ENCODE measurements at places on chromosomes 1 and 21.

GRCh38 chr21:46559291-46559983 is 45.4 kb downstream of the S100B start:
- peak; percentile 43 for DNase-seq

GRCh38 chr1:223201967-223202366 is 58.9 kb upstream of the TLR5 start:
- no peak for DNase-seq

GRCh38 chr1:220255204-220255603 is 17.0 kb downstream of the RAB3GAP2 start:
- DNase-seq, result no peak

DNA sequence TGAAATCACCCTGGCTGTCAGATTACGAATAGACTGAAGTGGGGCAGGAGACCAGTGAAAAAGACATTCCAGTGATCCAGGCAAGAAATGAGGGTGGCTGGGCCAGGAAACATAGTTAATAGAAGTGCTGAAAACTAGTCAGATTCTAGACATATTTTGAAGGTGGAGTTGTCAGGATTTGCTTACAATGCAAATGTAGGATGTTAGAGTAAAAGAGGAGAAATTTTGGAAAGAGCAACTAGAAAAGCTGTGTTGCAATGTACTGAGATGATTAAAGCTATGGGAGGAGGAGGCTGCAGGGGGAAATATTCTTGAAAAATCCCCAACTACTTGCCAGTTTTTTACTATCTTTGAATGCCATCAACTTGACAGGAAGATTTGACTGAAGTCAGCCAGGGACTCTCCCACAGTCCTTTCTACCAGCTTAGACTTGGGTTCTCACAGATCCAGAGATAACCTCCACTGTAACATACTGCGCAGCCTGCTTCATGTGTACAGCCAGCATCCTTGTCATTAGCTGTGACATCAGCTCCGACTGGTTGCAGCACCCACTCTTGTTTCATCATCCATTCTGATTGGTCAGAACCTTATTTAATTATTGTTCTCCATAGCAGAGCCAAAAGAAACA is 109.7 kb downstream of the TSEN15 start:
- DNase-seq, result no peak

- DNase-seq, result no peak
Observed at GRCh38 chr1:7278045-7278444, 492.8 kb downstream of the CAMTA1 start.

GRCh38 chr21:25107708-25108107 is 499.6 kb downstream of the MRPL39 start:
- DNase-seq, result no peak

DNA sequence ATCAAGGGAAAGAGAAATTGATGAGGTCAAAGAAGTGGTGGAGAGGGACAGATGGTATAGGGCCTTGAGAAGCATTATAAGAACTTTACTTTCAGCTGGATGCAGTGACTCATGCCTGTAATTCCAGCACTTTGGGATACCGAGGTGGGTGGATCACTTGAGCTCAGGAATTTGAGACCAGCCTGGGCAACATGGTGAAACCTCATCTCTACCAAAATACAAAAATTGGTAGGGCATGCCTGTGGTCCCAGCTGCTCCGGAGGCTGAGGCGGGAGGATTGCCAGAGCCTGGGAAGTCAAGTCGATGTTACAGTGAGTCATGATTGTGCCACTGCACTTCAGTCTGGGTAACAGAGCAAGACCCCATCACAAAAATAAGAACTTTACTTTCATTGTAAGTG is 5.7 kb downstream of the TMEM50A start:
- no peak for DNase-seq

- DNase-seq, result no peak
Observed at GRCh38 chr1:89280766-89281165, 8.1 kb upstream of the GBP5 start.

- DNase-seq, result no peak
Observed at GRCh38 chr1:117026361-117026760, 24.8 kb downstream of the CD101 start.

DNA sequence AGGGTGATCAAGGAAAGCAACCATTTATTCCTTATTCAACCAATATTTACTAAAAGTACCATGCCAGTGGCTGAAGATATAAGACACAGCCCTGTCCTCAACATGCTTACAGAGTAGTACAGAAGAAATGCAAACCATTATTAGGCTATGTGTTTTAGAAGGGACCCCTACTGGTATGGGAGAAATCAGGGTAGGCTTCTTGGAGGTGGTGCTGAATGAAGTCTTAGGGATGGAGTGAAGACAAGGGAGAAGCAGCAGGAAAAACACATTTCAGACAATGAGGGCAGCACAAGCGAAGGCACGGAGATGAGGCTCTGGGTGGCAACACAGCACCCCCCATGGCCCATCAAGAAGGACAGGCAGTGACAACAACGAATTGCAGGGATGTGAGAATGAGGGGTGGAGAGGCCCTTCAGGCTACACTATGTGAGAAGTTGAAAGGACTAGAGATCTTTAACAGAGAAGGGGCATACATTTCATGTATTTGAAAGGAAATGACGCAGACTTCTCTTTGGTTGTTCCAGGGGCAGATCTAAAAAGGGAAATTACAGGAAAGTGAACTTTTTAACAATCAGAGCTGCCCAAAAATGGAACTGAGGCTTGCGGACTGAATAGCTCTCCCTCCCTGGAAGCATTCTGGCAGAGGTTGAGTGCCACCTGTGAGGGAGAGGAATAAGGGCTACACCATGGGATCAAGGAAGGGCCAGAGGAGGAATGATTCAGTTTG is 16.8 kb upstream of the CD58 start:
- DNase-seq, result no peak

DNA sequence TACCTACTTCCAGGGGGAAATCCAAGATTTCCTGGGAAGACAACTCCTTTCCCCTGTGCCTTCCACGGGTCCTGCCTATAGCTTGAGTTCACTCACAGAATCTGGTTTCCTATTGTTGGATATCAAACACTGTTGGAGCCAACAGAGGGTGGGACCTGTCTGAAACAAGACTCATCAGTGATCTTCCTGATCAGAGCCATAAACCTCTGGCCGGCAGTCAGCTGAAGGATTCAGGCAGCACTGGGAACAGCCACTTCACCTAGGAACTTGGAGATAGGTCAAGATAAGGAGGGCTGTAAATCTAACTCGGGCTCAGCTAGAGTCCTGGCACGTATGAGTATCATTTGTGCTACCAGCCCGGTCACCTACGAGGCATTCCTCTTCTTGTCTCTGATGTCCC is 23.3 kb downstream of the SH3BP5L start:
- no peak for DNase-seq

GRCh38 chr1:39317111-39317510 is 112.6 kb downstream of the MACF1 start:
- no peak for DNase-seq

GRCh38 chr1:39105061-39105840 is 79.1 kb downstream of the NDUFS5 start:
- DNase-seq, result peak; percentile 62

DNA sequence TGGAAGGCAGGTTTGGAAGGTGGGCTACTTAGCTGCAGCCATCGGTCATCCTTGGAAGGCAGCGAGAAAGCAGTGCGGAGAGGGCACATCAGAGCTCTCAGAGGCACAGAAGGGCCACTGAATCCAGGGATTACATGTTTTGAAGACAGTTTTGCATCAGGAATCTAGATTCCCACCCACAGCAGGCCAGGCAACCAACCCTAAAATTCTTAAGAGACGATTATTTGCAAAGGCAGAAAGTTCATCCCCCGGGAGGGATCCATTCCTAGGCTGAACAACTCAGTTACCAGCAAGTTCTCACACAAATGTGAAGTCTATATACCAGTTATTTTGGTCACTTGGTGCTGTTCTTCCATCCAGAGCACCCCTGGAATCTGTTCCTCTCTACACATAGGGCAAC is 457.3 kb upstream of the VAMP3 start:
- DNase-seq, result no peak

GRCh38 chr1:15950302-15950701 is 25.6 kb downstream of the ZBTB17 start:
- peak; percentile 54 for DNase-seq

GRCh38 chr1:35691080-35691479 is 27.6 kb downstream of the C1orf216 start:
- DNase-seq, result no peak

- no peak for DNase-seq
Observed at GRCh38 chr1:237228421-237228820, 186.4 kb downstream of the RYR2 start.

DNA sequence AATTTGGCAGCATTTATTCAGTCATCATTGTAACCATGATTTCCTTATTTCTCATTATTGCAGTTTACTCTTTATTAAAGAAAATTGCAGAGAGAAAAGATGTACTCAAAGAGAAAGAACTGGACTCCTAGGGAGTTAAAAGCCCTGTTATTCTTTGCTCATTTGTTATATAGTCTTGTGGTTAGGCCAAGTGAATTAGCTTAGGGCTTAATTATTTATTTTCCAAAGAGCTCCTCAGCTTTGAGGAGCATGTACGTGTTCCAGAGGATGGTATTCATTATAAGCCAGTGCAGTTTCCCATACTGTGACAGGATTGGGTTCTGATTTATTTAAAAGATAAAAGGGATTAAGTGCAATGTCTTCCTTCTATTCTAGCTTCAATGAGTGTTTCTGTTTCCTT is 86.4 kb downstream of the GPR161 start:
- no peak for DNase-seq

DNA sequence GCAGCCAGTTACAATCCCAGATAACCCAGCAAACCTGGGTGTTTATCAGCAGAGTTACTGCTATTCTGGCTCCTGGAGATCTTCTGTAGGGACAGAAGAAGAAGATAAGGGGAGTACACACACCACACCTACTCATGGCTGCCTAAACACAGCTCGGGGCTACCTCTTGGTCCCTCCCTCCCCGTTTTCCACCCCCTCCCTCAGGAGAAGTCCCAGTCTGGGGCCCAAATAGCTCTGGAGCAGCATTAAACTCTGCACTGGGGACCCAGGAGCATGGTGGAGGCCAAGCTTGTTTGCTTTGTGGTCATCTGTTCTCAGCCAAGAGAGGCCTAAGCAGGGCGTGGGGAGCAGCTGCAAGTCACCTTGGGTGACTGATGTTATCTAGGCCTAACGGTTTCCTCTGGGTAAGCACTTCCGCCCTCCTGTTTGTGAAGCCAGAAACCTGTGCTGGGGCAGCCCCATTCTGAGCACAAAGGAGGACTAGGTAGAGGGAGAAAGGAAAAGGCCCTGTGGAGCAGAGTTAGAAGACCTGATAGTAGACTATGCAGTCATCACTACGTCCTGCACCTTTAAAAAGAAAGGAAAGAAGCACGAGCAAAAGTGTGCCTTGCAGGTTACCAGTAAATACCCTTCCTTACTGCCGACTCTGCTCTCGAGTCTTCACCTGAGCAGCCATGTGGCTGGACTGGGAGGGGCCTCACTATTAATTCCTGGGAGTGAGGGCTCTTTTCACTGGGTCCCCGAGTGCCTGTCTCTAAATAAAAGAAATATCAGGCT is 2.0 kb upstream of the RCSD1 start:
- DNase-seq, result peak; percentile 63

- no peak for DNase-seq
Observed at GRCh38 chr1:216600730-216601609, 122.3 kb downstream of the ESRRG start.

DNA sequence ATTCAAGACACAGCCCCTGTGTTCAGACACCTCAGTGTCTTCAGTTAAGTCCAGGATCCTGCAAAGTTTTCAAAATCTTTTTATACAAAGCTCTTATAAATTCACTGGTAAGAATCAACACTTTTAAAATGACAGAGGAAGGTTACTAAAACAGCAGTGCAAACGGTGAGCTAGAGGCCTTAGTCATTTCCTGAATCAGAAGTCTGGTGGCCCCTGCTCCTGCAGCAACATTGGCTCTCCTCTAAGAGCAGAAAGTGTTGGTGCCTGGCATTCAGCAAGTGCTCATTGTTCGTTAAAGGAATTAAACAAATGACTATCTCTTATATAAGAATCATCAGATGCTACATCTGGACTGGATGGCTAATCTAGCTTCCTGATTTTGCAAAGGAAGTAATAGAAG is 282.9 kb downstream of the PTGER3 start:
- DNase-seq, result no peak

- DNase-seq, result no peak
Observed at GRCh38 chr21:32392299-32392879, 423 bp downstream of the URB1 start.

GRCh38 chr21:25509862-25510261 is 97.4 kb downstream of the MRPL39 start:
- DNase-seq, result no peak

DNA sequence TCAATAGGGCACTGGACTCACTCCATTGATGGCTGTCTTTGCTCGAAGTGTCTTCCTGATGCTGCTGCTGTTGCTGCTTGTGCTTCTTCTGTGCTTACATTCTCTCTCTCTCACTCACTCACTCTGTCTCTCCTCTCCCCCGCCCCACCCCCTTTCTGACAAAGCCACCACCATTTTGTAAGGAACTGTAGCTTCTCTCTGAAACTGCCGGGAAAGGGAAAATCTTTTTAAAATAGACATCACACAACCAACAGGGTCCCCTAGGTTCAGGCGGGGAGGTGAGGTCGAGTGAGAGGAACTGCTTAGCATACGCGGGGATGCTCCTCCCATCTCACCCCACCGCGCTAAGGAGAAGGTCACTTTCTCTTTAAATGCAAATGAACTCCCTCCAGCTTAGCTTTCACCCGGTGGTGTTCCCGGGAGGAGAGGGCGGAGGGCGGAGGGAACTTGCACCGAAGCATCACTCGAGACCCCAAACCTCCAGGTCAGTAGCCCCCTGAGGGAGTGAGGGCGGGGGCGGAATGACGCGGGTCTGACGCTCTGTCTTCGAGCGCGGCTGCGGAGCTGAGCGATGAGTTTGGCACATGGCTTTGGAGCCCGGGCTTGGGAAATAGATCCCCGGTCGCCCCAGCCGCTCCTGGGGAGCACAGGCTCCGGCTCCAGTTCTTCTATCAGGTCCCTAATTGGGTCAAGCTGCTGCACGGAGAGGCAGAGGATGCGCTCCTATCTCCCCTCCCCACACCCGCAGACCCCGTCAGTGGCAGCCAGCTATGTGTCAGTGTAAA is at the start of gene CCDC28B:
CCDC28B (plus strand) TSS at position 370 of the 785 bp plus-strand sequence. CDS start 1,341 bp downstream, outside the sequence.
- peak; percentile 35 for DNase-seq

GRCh38 chr1:223221686-223222085 is 78.6 kb upstream of the TLR5 start:
- DNase-seq, result no peak

DNA sequence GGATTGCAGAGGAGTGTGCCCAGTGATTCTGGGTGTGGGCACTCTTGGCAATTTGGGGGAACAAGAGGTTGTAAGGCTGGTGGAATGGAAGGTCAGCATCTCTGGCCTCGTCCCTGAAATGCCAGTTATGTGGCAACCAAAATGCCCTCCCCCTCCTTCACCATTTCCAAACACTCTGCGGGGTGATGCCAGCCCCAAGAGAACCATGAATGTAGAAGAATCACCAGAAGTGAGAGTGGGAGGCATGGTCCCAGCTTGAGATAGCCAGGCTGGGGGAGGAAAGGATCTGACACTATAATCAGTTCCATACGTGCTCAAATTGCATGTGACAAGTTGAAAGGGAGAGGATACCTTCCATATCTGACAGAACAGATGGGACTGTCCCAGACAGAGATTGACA is 88.7 kb upstream of the EDN2 start:
- no peak for DNase-seq

- no peak for DNase-seq
Observed at GRCh38 chr1:67228791-67229190, 62.5 kb downstream of the IL23R start.
